ENCODE measurements at places on chromosomes 16 and 17.
A peak's percentile ranks its signal among the peaks of the same experiment; 100 is the strongest.

DNA sequence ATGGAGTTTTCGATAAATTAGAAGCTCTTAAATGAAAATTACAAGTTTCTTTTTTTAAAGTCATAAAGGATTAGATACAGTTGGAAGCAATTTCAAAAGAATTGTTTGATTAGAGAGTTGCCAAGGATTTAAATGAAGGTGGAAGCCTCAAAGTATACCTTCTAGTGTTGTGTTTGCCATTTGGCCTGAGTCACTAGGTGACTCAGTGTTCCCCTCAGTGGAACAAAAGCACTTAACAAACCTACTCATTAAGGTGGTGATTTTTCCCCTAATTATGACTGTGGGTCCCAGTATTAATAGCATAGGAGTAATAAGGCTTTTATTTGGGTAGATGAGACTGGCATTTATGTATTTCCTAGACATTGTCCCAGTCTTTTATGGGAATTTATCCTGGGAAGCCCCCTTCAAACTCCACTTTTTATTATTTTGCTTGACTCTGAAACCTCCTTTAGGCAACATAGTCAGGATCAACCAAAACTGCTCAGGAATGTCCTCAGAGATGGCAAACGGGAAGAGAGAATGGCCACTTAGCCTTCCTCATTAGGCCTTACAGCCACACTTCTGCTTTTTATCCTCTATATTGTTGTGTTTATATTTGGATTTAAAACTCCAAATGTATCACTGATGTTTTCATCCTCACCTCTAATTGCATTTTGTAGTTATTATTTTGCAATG, 161.0 kb downstream of the FTO start:
- peak; percentile 14 for DNase-seq

DNA sequence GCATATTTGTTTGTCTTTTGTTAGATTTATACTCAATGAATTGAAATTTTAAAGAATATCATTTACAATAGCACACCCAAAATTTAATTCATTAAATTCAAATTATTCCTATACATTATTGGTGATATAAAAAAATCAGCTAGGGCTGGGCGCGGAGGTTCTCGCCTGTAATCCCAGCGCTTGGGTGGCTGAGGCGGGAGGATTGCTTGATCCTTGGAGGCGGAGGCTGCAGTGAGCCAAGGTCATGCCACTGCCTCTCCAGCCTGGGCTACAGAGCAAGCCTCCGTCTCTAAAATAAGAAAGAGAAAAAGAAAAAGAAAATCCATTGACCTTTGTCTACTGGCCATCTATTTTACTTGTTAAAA, 4.5 kb upstream of the PRDM7 start:
- no peak for DNase-seq

GRCh38 chr17:6386041-6386630, 48.8 kb downstream of the AIPL1 start:
- no peak for DNase-seq

- no peak for DNase-seq
Observed at GRCh38 chr16:84712801-84713775, 13.3 kb downstream of the USP10 start.

GRCh38 chr16:61829631-61830030, 206.6 kb downstream of the CDH8 start:
- peak; percentile 70 for DNase-seq

- peak; percentile 55 for DNase-seq
Observed at GRCh38 chr17:6047966-6048365, 22.2 kb upstream of the WSCD1 start.

DNA sequence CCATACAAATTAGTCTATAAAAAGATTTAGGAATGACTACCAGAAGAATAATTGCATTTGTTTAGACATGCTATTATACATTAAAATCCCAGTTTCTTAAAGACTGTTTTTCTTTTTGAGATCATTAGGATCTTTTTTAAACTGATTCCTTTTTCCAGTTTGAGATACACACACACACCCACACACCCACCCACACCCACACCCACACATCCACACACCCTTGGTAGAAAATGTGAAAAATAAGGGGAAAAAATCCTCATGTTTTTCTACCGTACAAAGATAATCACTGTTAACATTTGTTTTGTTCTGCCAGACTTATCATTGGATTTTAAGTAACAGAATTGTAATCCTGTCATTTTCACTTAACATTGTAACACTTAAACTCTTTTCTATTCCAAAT, 27.1 kb upstream of the ABCC11 start:
- no peak for DNase-seq

DNA sequence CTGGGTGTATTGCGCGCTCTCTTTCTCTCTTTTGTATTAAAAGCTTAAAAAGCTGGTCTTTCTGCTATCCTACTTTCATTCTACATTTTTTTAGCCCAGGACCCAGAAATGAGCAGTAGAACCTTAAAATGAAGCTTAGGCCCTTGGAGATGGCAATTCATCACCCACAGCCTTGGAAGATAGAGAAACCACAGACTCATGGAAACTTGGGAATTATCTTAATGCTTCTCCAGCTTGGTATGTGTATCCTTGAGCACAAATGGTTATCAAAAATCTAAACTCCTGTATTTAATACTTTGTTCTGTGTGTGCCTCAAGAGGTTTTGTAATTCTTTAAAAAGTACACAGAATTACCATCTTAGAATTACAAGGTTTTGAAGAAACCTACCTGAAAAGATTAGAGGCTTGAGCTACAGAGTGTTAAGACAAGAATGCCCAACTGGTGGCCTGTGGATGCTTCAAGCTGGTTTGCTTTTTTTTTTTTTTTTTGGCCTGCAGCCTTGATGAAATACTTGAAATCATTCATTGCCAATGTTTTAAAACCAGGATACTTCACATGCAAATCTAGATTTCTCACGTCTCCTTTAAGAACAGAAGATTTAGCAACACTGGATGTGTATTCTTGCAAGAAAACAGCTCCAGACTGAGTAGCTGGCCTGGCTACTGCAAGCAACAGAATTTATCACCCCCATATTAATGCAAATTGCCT, 105.0 kb downstream of the XYLT1 start:
- peak; percentile 64 for DNase-seq

- peak; percentile 91 for DNase-seq
Observed at GRCh38 chr16:67917852-67918236, 13.8 kb downstream of the CTRL start.

DNA sequence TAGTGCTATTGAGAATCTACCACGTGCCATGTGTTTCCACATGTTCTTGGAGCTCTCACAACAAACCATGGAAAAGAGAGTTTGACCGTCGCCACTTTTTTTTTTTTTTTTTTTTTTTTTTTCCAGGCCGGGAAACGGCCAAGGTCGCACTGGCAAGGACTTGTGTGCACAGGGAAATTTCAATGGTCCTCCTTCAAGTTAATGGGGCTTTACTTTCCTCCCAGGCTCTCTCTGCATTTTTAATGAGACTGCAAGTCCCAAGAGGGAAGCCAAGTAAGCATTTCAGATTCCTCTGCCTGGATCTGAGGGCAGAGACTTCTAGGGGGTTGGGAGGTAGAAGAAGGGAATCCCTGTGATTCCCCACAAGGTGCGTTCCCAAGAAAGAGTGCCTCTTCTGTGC, 94.7 kb upstream of the MPHOSPH6 start:
- DNase-seq, result no peak

DNA sequence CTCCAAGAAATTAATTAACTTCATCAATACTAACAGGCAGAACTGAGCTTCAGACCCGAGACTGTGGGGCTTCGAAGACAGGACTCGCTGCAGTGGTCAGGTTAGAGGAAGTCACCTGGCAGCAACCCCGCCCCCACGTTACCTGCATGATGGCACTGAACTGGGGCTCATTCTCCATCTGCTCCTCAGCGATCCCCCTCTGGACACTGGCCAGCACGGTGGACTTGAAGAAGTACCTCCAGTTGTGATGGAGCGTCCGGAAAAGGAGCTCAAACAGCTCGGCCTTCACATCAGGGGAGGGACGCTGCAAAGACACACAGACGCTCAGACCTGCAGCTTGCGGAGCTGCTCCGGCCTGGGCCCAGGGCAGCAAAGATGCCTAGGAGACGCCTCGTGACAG, 40.9 kb upstream of the GSG1L start:
- no peak for DNase-seq

DNA sequence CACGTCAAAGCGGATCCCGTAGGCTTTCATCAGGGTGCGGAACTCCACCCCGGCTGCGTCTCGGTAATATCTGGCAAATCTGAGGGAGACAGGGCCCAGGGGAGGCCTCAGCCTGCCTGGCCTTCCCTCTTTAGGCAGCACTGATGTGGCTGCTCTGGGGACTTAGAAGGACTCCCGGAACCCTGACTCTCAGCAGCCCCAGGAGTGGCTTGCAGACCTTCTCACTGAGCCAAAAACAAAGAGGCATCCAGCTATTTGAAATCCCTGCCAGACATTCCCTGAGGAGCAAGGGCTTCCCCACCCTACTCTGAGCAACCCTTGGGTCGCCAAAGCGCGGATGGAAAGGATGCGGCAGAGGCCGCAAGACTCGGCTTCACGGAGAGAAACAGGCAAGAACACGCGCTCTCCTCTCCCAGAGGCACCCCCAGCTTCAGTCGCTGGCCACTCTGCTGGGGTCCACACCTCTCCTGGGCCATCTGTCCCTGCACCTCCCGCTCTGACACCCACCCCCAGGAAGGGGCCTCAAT, 7.9 kb downstream of the P2RX5 start:
- DNase-seq, result peak; percentile 39

GRCh38 chr16:86042393-86042792, 143.4 kb downstream of the IRF8 start:
- DNase-seq, result no peak

DNA sequence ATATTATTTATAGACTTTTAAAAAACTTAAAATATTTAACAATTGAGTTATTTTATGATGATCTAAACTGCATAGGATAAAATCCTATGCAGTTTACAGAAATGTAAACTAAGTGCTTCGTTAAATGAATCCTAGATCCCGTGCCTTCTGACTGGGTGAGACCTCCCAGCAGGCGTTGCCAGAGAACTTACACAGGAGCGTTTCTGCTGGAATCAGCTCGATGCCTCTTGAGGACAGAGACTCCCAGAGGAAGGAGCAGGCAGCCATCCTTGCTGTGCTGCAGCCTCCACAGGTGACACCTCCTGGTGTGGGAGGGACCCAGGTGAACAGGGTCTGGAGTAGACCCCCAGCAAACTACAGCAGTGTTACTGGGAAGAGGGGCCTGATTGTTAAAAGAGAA, 160.4 kb downstream of the WWOX start:
- DNase-seq, result no peak

DNA sequence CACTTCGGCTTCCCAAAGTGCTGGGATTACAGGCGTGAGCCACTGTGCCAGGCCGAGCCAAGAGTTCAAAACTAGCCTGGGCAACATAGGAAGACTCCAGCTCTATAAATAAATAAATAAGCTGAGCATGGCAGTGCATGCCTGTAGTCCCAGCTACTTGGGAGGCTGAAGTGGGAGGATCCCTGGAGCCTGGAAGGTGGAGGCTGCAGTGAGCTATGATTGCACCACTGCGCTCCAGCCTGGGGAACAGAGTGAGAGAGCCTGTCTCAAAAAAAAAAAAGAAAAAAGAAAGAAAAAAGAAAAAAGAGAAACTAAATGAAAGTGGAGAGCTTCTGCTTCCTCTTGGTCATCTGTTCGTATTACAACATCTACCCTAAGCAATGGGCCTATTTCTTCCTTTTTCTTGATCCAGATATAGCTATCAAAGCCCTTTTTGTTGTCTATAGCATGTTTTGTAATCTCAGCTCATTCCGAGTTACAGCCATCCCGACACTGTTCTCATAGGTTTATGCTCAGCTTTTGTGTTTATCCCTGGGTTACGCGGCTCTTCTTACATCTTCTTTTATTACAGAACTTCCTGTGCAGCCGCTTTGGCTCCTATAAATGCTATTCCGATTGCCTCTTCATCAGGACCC, 14.1 kb upstream of the MAPK3 start:
- no peak for DNase-seq

GRCh38 chr17:49472527-49472926, 22.6 kb upstream of the NGFR start:
- no peak for DNase-seq

GRCh38 chr16:79532785-79533184, 67.8 kb downstream of the MAF start:
- no peak for DNase-seq

DNA sequence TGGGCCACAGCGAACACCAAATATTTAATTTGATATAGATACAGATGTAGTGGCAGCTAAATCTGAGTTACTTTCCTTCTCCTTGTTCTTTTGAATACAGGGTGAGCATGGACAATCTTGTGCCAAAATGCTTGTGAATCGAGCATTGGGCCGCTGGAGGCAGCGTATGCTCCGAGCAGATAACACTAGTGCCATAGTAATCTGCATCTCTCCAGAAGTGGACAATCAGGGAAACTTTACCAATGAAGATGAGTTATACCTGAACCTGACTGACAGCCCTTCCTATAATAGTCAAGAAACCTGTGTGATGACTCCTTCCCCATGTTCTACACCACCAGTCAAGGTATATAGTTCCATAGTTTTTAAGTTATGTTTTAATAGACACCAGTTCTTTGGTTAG, 21.2 kb upstream of the BCAS3 start:
- DNase-seq, result no peak

DNA sequence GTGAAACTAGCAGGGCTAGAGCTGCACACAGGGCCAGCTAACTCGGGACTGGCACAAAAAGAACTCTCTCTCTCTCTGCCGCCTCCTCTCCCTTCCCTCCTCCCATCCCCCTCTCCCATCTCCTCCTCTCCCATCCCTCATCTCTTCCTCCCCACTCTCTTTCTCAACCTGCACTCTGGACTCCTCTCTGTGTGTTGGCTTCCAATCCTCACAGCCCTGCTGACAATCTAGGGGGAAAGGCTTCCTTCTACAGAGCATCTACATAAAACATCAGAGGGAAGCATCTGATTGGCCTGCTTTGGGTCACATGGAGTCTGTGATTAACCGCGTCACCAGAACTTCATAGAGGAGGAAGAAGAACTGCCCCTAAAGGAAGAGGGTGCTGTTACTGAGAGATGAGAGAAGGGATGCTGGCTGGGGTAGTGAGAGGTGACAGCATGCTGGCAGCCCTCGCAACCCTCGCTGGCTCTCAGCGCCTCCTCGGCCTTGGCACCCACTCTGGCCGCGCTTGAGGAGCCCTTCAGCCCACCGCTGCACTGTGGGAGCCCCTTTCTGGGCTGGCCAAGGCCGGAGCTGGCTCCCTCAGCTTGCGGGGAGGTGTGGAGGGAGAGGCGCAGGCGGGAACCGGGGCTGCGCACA, 12.8 kb upstream of the ZFP90 start:
- DNase-seq, result no peak

GRCh38 chr16:47037396-47037745, 63.9 kb upstream of the DNAJA2 start:
- peak; percentile 50 for DNase-seq

- no peak for DNase-seq
Observed at GRCh38 chr16:57268804-57269800, 15.4 kb downstream of the PLLP start.

- no peak for DNase-seq
Observed at GRCh38 chr16:88415381-88415705, 32.6 kb downstream of the ZNF469 start.

DNA sequence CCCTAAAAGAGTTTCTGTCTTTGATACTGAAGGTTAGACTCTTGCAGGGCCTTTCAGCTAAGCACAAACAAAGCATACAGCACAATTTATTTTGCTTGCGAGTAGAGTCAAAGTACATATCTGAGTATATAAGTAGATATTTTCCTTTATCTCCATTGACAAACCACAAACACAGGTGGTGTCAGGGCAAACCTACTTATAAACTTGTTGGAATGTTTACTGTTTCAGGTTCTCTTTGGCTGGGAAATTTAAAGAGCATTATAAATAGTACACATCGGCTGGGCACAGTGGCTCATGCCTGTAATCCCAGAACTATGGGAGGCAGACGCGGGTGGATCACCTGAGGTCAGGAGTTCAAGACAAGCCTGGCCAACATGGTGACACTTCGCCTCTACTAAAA, 442.6 kb upstream of the PSMD7 start:
- no peak for DNase-seq
